ENCODE measurements at places on chromosomes 1 and 21.

- no peak for DNase-seq
These were observed 749 bp downstream of the IBA57 start for GRCh38 chr1:228166170-228166936.

DNA sequence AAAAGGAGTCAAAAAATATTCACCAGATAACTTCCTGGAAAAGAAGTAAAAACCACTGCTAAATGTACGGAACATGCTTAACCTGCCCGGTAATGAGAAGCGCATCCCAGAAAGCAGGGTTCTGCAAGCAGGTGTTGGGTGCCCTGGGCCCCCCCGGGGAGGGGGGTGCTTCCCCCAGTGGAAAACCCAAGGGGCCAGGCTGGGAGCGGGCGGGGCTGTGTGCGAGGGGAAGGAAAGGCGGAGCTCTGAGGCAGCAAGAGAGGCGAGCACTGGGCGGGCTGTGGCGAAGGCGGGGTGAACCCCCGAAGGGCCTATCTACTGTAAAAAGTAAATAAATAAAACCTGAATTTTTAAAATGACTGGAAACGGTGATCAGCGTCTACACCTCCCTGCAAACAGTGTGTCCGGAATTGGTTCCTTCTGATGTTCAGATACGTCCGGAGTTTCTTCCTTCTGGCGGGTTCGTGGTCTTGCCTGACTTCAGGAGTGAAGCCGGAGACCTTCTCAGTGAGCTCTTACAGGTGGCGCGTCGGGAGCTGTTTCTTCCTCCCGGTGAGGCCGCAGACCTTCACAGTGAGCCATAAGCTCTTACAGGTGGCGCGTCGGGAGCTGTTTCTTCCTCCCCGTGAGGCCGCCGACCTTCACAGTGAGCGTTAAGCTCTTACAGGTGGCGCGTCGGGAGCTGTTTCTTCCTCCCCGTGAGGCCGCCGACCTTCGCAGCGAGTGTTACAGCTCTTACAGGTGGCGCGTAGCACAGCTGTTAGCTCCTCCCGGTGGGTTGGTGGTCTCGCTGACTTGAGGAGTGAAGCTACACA lies 13.4 kb downstream of the FTCD start:
- DNase-seq, result no peak

- no peak for DNase-seq
These were observed 31.6 kb downstream of the HYI start for GRCh38 chr1:43421976-43422750.

GRCh38 chr1:47696404-47696736 lies 258.5 kb downstream of the FOXD2 start:
- DNase-seq, result no peak

Measured in COLO829 (cell line).